Pericardium fibroblast (primary cell): ENCODE measurements at places on chromosomes 3 and 15. TPM values are rescaled to one million over a fixed set of nuclear protein-coding genes. Genes with fewer than 3 reads are reported as not detected.

Gene GP9
- not detected in 2 replicates for total RNA-seq

Gene OR5AC2
- not detected in 2 replicates for total RNA-seq

Gene SLC35G2
- 6.3 and 9.8 TPM in 2 replicates for total RNA-seq

Gene MFGE8
- total RNA-seq = 484 and 626 TPM in 2 replicates

Gene TMC3
- under 0.01 TPM in 1 of 2 replicates, not detected in the other for total RNA-seq

Gene GOLGA6L9
- 0.35 and 1.1 TPM in 2 replicates for total RNA-seq
